LHCN-M2 (cell line): ENCODE measurements at places on chromosomes 3 and 15. TPM values are rescaled to one million over a fixed set of nuclear protein-coding genes. Genes with fewer than 3 reads are reported as not detected.

- DNase-seq: peak; percentile 9
Measured at GRCh38 chr3:173411375-173411973, 13.9 kb downstream of the NLGN1 start.

- no peak for DNase-seq
Measured at GRCh38 chr3:193240436-193240849, 579 bp upstream of the PLAAT1 start.

DNA sequence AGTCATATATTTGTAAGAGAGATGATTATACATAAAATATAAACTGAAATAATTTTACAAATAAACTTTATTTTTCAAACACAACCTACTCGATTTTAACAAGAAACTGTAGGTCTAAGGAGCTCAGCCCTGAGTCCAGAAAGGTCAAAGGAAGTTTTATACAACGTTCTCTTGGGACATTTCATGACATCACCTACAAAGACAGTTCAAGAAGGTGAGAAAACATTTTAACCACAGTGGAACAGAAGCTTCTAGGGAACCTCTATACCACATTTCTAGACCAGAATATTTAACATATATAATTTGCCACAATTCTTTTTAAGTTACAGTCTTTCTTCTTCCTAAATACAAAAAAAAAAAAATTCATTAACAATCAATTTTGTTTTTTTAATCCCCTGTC is 40.1 kb downstream of the CBLB start:
- DNase-seq: no peak

The GP9 gene
- total RNA-seq: not detected in 2 replicates

DNA sequence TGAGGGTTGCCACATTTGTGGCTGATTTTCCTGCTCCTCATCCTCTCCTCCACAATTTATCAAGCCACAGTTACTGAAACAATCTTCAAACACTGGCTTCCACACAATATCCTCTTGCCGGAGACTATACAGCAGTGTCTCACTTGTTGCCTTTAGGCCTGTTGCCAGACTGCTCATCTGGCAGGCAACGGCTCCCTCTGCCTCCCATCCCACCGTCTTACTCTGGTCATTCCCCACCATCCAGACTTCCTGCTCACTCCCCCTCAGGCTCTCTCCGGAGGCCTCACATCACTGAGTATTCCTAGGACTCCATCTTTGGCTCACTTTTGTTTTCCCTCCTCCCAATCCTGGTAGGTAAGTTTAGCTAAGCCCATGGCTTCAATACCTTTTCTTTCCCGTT is 301.9 kb downstream of the IL20RB start:
- DNase-seq: no peak

DNA sequence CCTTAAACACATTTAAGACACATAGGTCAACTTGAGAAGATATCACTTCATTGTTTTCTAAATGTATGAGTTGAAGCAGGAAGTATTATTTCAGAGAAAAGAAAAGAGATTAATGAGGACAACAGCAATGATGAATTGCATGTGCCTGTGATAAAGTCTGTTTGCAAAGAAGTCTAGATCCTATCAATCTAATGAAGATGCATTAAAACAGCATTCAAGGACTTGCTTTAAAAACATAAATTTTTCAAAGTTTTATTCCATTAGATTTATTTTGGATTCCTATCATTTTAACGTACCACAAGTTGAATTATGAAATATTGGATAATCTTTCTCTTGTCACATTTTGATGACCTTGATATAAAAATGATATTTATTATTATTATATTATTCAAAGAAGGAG is 642.5 kb upstream of the CCDC54 start:
- no peak for DNase-seq

The UBE3A gene
- 72.5 and 76.9 TPM in 2 replicates for total RNA-seq

The SCN11A gene
- total RNA-seq: not detected in 2 replicates

- DNase-seq: no peak
Measured at GRCh38 chr3:22609139-22609538, 594.0 kb upstream of the UBE2E2 start.

GRCh38 chr3:62049033-62049432 is 324.3 kb downstream of the FEZF2 start:
- peak; percentile 30 for DNase-seq

- DNase-seq: no peak
Measured at GRCh38 chr3:39806820-39807219, 2.6 kb upstream of the MYRIP start.

The BFSP2 gene
- not detected in 2 replicates for total RNA-seq

GRCh38 chr15:45148076-45149059 is 18.6 kb downstream of the DUOX1 start:
- DNase-seq: no peak

The ISLR gene
- total RNA-seq: 0.13 and 0.34 TPM in 2 replicates

The PPCDC gene
- 21.1 and 22.8 TPM in 2 replicates for total RNA-seq

DNA sequence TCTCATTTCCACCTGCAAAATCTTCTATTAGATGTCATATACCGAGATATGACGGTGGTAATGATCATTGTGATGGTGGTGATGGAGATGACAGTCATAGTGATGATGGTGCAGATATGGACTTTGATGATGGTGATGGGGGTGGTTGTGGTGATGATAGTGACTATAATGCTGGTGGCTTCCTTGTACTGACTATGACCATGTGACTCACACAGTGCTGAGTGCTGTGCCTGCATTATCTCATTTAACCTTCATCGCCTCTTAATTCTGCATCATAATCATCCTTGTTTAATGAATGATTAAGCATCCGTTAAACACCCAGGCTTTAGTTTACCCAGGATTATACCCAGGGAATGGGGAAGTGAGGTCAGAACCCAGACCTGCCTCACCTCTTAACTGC is 331.7 kb downstream of the FEZF2 start:
- DNase-seq: no peak

DNA sequence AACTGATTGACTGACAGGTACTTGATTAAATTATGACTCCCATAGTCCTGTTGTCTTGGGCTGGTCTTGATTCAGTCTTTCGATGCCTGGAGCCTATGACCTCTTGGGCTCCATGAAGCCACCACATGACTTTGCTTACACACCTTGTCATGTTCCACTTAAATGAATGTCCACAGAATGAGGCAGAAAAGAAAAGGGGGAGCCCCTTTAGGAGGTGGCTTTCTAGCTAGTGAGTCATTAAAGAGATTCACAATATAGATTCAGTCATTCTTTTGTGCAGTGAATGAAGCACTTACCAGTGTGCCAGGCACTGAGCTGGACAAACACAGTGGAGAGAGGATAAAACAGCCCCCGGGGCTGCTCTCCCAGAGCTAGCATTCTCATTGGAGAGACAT is 17.1 kb downstream of the VIPR1 start:
- DNase-seq: no peak

DNA sequence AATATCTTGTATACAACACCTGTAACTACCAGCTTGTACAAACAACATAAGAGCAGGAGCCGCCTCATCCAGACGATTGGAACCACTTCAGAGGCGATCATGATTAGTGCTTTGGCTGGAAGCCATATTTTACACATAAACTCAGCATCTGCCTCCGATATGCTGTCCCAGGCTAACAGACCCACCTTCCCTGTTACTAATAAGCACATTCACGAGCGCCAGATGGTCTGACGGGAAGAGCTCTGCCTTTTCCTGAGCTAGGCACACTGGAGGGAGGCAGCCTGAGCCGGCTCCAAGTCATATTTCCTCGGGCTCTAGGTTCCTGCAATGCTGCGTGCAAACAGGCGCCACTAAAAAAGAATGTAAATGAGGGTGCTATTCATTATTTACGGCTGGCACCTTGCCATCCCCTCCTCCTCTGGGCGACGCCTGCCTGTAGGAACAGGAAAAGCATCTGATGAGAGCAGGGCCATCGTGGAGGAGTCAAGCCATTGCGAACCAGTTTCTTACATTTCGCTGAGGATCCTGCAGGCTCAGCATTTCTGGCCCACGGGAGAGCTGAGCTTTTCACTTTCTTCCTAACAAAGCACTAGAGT is 98.2 kb downstream of the ANXA2 start:
- DNase-seq: no peak

DNA sequence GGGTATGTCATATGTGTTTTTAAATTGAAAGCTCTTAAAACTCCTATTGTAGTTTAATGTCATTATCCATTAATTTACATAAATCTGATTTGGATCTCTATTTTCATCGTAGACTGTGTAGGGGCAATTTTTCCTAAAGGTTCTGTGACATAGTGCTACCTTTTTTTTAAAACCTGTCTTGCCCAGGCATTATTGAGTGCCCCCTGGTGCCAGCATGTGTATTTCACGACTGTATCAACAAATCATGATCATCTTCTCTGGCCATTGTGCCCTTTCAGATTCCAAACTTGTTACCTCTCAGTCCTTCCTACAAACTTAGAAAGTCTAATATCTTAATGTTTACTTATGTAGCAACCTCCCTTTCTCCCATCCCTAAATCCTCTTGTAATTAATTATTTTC is 97.2 kb upstream of the FLNB start:
- peak; percentile 23 for DNase-seq

The PLA2G4E gene
- not detected in 2 replicates for total RNA-seq

DNA sequence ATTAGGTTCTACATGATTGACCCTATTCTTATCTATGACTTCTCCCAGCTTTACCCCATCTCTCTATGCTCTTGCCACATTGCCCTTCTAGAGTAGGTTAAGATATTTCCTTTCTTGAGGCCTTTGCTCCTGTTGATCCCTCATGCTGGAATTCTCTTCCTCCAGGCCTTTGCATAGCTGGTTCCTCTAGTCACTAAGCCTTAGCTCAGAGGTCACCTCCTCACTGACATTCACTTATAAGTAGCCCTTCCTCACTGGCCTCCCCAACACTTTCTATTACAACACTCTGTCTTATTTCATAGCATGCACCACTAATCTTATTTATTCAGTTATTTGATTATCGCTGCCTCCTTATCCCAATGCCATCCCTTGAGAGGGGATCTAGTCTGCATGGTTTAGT is 228.4 kb upstream of the COL8A1 start:
- DNase-seq: no peak

DNA sequence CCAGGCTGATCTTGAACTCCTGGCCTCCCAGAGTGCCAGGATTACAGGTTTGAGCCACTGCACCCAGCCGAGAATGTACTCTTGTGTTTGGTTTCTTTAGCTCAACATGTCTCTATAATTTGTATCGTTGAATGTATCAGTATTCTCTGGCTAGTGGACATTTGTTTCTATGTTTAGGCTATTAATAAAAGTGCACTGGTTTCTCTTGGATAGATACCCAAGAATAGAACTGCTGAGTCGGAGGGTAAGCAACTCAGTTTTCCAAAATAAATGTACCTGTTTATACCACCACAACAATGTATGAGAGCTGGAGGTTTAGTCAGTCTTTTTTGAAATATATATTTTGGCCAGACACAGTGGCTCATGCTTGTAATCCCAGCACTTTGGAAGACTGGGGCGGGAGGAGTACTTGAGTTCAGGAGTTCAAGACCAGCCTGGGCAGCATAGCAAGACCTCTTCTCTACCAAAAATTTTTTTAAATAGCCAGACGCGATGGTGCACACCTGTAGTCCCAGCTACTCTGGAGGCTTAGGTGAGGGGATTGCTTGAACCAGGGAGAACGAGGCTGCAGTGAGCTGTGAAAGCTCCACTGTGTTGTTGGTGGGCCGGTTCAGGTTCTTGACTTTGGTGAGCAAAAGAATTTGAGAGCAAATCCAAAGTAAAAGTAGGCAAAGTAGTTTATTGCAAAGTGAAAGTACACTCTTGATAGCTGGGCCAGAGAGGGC is 7.7 kb upstream of the IVD start:
- no peak for DNase-seq

DNA sequence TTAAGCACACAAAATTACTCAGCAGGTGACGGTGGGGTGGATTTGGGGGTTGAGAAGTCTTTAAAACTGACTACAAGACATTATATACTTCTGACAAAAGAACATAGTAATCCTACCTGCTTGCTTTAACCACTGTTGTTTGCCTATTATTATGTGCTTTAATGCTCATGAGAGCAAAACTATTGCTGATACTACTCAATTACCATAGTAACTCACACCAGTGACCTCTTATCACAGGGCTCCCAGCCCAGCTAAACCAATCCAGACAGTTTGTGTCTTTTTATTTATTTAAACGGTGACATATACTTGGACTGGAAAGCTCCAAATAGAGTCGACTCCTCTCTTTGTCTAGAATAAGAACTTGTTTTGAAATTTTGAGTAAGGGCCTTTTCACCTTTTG is 42.8 kb upstream of the FEZF2 start:
- DNase-seq: no peak

DNA sequence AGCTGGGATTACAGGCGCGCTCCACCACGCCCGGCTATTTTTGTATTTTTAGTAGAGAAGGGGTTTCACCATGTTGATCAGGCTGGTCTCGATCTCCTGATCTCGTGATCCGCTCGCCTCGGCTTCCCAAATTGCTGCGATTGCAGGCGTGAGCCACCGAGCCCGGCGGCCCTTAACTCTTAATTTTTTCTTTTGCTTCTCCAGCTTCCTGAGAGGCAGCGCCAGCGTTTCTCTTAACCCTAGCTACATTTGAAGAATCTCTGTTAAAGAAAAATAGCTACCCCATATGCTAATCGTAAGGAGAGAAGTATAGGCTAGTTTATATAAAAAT is 465 bp upstream of the GK5 start:
- no peak for DNase-seq

DNA sequence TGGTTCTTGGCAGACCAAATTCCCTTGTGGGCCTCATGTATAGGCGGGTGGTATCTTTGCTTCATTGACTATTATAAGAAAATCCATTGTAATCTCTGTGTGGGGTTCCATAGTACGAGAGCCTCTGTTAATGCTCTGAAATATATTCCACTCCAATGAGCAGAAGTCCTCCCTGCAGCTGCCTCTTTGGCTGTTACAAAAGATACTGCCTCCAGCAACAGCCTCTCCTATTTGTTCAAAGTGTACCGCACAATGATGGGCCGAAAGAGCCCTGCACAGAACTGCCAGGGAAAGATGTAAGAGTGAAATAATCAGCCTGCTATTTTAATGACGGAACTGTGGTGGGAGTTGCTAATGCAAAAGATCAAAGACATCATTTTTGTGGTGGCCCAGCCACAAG is 48.9 kb downstream of the GRK7 start:
- DNase-seq: no peak

The EPM2AIP1 gene
- total RNA-seq: 11.8 and 17.2 TPM in 2 replicates

DNA sequence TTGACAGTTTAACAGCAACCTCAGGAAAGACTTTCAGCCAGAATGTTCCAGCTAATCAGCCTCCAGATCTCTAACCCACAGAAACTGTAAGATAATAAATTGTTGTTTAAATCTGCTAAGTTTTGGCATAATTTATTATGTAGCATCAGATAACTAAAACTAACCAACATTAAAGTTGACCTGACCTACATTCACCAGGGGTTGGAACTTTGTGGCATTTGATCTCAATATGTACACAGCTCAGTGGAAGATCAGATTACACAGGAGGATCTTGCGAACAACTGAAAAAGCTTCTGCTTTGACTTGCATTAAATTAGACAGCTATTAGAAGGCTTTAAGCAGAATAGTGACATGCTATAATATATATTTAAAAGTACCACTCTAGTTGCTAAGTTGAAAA is 91.4 kb upstream of the POU1F1 start:
- no peak for DNase-seq

- DNase-seq: peak; percentile 4
Measured at GRCh38 chr3:132593241-132593946, 3.7 kb upstream of the ACKR4 start.

The CX3CR1 gene
- not detected in 2 replicates for total RNA-seq
